Endothelial cell of umbilical vein (primary cell): ENCODE measurements at places on chromosomes 4 and X.

- no peak for DNase-seq
Observed at GRCh38 chr4:5638976-5639375, 69.4 kb downstream of the EVC2 start.

GRCh38 chr4:5050520-5051277, 581 bp upstream of the STK32B start:
- peak; percentile 69 for DNase-seq

- peak; percentile 47 for DNase-seq
Observed at GRCh38 chrX:107894038-107894437, 68.4 kb downstream of the MID2 start.

- no peak for DNase-seq
Observed at GRCh38 chr4:12697970-12698369, 786.2 kb downstream of the RAB28 start.

- DNase-seq: no peak
Observed at GRCh38 chrX:70013466-70014381, 36.0 kb downstream of the AWAT2 start.

DNA sequence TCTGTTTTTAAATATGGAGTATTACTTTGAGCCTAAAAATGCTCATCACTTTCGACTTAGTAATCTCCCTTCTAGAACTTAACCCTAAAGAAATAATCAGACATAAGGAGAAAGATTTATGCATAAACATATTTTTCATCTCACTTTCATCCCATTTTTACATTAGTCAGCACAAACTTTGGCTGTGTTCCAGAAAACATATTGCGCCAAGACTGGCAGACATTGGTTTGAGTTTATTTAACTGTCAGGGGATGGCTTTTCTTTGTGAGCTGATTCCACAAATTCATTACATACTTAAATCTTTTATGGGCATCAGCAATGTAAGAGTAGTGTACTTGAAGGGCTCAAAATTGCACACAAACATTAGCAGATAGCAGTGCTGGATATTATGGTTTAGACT, 23.7 kb downstream of the MAOA start:
- peak; percentile 57 for DNase-seq

DNA sequence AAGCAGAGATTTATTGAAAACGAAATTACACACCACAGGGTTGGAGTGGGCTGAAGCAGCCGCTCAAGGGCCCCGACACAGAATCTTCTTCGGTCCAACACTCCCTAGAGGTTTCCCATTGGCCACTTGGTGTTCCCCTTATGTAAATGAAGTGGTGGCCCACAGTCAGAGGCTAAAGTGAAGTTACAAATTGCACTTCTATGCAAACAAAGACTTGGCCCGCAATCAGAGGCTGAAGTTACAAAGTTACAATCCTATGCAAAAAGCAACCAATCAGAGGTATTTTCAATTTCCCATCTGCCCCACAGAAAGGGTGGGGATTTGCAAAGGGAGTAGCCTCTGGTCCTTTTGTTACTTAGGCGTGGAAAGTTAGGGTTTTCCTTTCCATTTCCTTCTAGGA, 35.7 kb upstream of the SLC25A43 start:
- no peak for DNase-seq

DNA sequence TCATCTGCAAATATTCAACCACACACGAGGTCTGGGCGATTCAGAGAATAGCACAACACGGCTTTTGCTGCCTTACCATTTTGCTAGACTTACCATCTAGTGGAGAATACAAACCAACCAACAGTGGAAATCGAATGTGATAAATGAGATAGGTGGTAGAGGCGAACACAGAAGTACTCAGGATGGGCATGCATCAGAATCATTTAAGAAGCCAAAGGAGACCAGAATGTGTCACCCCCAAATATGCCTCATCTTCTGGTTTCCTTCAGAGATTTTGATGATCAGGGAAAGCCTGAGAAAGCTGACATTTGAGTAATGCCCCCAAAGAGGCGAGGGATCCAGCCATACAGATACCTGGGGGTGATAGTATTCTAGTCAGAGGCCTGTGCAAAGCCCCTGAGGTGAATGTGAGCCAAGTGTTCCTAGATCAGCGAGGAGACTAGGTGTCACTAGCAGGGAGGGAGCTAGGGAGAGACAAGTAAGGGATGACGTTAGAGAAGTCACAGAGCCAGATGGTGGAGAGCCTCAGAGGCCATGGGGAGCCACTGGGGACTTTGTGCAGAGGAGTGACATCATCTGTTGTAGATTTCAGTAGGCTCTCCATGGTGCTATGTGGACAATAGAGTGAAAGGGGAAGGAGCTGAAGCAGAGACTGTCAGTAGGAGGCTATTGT, 1.7 kb downstream of the MTMR1 start:
- no peak for DNase-seq

GRCh38 chrX:13491061-13491460, 78.3 kb upstream of the EGFL6 start:
- no peak for DNase-seq

- DNase-seq: no peak
Observed at GRCh38 chr4:53840643-53841042, 223.8 kb downstream of the CHIC2 start.
